NCI-H1694 (cell line): ENCODE measurements at places on chromosomes 5 and 9.

DNA sequence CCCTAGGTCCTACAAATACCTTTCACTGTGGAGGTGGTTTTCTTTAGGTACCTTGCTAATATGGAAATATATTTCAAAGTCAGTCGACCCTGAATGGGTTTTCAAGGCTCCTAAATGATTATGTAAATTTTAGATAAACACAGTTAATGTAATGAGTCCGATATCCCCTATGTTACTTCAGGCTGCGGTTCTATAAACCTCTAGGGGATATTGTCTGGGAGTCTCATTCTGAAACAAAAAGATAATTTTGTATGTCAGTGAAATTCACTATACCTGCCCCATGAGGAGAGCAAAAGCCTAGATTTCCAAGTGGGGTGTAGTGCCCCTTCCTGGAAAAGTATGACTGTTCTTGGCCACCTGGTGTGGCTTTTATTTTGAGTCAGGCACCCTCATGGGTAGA lies 377.3 kb downstream of the ICE1 start:
- no peak for DNase-seq

DNA sequence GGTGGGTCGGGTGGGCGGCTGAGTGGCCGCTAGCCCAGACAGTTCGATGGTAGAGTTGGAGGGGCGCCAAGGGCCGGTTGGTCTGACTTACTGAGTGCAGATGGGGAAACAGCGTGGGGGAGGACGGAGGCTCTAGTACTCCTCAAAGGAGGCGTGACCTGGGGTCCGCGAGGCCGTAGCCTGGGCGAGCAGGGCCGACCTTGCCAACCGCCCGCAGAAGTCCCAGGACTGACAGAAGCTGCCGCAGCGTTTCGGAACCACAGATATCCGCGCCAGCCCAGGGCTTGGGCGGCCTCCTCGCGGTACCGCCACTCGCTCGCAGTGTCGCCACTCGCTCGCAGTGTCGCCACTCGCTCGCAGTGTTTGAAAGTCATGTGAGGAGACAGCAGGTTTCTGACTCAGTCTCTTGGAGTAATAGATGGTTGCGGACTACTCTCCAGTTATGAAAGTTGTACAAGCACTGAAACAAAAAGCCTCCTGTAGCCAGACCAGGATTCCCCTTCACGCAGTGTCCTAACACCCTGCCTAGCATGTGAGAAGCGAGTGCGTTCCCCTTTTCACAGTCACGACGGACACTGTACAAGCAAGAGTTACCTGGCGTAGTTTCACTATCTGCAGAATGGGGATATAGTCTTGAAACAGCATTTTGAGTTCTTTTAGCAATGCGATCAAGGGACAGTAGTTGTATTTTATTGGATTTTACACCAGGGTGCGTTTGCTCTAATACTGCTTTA lies 674 bp downstream of the TMEM38B start:
- DNase-seq: no peak

- DNase-seq: no peak
Measured at GRCh38 chr9:131773911-131774379, 34.1 kb upstream of the RAPGEF1 start.

GRCh38 chr5:111735583-111736270 lies 21.3 kb downstream of the NREP start:
- DNase-seq: no peak

DNA sequence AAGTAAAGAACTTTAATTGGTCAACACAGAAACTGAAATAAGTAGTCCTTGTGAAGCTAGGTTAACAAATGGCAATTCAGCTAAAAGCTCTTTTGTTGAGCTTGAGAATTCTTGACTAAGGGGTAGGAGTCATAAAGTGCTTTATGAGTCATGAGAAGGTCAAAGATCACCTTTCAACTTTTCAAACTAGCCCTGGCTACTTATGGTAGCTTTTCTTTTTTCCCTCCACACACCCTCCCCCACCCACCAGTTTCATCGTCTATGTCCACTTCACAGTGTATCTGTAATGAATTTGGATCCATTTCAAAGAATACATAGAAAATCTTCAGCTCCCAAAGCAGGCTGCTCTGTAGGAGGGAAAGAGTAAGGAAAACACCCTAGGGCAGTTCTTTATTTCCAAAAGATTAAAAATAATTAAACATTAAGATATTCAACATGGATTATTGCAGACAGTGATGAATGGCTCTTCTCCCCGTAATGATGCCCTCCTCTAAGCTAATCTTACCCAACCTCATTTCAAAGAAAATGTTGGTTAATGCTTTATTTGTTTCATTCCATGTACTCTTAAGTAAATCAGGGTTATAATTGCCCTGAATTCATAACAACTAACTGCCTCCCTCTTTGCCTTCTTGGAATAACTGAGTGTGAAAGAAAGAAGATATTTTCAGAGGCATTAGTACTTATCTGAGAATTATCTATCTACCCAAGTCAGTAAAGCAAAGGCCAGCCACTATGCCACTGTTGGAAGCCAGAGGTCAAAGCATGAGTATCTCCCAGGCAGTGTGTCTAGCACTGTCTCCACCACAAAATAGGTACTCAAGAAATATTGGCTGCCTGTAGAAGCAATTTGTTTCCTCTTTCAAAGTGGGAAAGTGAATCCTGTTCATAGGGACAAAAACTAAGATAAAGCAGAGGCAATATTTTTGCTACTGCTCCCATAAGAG lies 290.6 kb downstream of the PIK3R1 start:
- DNase-seq: no peak

DNA sequence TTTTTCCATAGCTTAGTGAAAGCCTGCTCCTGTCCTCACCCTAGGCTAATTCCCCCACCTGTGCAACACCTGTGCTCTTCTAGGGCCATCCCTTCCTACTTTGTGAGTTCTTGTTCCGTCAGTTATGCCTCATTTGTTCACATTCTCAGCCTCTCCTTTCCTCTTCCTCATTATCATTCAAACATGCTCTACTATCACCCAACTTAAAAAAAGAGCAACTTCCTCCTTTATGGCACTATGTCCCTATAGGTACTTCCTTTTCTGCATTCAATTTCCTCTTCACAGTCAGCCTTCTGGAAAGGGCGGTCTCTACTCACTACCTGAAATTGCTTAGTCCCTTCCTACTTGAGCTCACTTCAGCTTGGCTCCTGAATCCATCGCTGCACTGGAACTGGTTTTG lies 111.8 kb upstream of the LHFPL2 start:
- DNase-seq: no peak

DNA sequence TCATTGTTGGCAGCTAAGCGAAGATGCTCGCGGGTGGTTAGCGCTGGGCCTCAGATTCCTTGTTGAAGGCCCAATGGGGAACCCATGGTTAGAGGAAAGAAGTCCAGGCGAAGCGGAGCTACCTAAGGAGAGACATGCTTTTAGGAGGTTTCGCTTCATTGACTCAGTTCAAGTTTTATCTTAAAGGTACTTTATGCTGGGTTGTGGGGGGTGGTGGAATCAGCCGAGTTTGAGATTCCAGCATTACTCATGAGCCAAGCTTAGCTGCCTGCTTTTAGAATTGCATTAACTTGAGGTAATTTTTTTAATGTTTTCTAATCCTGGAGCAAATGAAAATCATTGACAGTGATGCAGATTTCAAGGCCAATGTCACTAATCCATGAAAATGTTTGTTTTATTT lies 16.1 kb downstream of the MEGF10 start:
- DNase-seq: no peak

DNA sequence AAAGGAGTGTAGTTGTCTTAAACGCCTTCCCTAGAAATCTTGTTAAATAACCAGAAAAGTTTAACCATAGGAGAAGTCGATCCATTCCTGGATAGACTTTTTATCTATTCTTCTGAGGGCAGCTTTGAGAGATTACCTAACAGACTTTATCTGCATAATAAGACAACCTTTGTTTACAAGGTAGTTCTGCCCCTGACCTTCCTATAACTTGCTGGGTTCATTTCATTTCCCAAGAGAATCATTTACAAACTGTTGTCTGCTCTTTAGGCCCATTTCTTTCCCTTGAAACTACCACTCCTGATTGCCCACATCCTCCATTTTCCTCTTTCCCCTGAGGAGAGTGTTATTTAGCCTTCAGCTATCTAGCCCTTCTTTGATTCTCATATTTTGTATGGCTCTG lies 65.9 kb upstream of the VPS13A start:
- DNase-seq: no peak

GRCh38 chr9:75541734-75542133 lies 348.7 kb upstream of the PCSK5 start:
- no peak for DNase-seq

GRCh38 chr5:2748179-2748860 lies 3.2 kb downstream of the IRX2 start:
- no peak for DNase-seq

DNA sequence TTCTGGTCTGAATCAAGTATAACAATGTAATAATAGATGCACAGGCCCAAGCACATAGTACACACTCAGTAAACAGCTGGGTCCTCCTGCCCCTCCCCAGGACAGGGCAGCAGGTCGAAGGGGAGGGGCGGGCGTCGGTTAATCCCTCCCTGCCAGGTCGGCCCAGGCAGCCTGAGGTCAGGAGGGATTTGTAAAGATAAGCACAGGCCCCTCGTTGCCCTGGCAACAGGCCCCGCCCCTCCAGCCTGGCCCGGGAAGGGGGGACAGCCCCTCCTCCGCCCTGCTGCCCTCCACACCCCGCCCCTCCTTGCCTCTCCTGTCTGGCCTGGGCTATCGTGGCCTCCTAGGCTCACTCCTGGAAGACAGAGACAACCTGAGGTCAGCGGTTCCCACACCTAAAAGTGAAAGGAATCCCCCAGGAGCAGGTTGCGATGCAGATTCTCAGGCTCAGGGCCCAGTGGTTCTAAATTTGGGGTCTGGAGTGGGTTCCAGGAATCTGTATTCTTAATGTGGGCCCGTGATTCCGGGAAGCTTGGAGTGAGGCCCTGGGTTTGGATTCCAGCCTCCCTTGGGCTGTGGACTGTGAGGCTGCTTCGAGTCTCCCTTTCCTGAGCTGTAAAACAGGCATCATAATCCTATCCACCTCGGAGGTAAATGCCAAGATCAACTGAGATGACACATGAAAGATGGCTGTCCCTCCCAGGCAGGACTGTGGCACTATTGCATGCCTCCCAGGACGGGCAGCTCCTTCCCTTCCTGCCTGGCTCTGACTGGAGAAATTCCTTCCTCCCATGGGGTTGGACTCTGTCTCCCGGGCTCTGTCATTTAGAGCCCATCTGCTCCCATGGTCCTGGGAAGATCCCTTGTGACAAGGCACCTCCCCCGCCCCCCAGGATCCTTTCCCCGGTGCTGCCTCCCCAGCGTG lies 4.4 kb downstream of the CRB2 start:
- DNase-seq: no peak

DNA sequence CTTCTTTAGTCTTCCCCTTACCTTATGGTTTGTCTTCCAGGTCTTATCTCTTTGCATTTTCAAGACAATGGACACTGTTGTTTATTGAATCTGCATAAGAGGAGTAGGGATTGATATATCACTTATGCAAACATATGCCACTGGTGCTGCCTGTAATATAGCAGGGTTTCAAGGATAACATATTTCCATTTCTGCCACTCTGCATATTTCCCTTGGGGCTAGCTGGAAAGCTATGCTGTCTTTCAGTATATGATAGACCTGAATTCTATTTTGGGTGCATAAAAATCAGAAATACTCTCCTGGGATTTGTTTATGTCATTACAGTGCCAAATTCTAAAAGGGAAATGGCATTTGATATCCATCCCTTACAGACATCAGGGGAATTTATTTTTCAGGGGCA lies 400.2 kb downstream of the TLR4 start:
- DNase-seq: no peak

GRCh38 chr5:77844373-77844622 lies 68.2 kb upstream of the TBCA start:
- DNase-seq: no peak

DNA sequence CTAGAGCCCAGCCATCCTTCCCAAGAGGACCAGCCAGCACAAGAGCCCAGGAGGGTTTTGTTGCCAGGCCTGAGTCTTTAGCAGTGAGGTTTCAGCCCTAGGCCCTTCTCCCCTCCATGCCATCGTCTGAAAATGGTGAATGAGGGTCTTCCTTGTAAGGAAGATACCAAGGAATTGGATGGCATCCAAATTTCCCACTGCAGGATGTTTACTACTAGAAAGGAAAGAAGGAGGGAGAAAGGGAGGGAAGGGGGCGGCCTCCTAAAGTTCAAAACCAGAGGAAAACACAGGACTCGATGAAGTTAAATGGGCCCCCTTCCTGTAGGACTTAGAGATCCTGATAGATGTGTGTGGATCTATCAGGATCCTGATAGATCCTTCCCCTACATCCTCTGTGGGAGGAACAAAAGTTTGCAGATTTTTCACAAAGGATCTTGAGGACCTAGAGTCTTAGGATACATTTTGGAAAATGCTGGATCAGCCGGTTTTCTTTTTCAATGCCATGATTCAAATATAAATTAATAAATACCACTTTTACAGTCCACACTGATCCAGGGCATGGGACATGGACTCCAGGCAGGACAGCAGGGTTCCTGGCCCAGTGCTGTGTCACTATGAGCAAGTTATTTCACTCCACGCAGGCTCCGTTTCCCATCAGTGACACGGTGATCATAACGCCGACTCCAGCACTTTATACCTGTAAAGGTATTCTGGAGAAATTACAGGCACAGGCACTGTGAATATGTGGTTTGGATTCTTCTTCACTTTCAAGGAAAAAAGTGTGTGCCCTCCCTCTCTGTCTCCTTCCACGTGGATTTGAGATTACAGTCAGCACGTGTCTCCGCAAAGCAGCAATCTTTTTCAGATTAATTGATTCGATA lies 40.9 kb downstream of the C5orf15 start:
- DNase-seq: no peak

DNA sequence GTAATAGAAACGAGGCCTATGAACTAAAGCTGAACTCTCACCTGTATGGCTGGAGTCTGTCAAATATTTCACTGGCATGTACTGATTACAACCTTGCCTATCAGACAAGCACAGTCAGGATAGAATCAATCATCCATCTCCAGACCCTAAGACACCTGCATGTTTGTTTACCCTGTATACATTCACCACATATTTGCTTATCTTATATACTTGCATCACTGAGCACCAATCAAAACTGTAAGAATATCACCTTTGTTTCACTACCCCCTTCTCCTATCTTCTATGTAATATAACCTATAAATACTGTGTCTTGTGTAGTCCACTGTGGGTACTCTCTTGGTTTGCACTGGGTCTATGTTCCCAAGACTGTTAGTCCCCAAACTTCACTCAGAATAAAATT lies 1085.7 kb downstream of the TAF11L14 start:
- DNase-seq: no peak

DNA sequence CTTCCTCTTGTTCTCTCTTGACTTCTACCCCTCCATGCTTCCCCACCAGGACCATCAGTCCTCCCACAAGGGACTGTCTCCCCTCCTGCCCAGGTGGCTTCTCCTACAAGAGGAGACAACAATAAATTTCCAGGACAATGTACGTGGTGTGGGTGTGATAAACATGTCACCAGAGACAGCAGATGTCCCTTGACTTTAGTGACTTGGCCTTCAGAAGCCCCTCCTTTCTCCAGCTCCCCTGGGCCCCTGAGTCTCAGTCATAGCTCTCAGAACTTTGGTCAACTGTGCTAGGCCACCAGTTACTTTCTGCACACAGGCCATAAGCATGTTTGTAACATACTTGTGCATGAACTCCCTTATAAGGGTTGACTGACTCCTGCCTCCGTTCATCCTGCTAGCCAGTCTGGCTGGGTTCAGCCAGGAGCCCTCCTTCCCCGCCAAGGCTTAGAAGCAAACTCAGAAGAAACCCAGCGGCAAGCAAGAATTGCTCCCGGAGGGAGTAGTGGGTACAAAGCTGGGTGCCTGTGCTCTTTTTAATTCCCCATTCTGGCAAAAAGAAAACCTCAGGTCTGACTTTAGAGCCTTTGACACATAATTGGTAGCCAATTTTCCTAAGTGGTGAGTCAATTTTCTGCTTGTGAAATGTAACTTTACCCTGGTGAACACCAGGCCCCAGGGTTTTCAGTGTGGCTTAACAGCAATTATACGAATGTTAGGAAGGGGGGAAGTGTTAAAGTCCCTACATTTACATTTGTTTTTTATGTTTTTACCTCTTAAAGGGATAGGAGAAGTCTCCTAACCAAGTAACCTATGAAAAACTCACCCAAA lies 49.2 kb downstream of the EBF1 start:
- no peak for DNase-seq
